ENCODE measurements at places on chromosomes 11 and 22. TPM values are rescaled to one million over a fixed set of nuclear protein-coding genes. Genes with fewer than 3 reads are reported as not detected.

AMOTL1 gene
- 1.2 TPM for total RNA-seq

PRODH gene
- total RNA-seq: 0.45 TPM

PKDREJ gene
- total RNA-seq: 0.04 TPM

CHRM1 gene
- total RNA-seq: not detected

RASD2 gene
- 0.46 TPM for total RNA-seq

DNA sequence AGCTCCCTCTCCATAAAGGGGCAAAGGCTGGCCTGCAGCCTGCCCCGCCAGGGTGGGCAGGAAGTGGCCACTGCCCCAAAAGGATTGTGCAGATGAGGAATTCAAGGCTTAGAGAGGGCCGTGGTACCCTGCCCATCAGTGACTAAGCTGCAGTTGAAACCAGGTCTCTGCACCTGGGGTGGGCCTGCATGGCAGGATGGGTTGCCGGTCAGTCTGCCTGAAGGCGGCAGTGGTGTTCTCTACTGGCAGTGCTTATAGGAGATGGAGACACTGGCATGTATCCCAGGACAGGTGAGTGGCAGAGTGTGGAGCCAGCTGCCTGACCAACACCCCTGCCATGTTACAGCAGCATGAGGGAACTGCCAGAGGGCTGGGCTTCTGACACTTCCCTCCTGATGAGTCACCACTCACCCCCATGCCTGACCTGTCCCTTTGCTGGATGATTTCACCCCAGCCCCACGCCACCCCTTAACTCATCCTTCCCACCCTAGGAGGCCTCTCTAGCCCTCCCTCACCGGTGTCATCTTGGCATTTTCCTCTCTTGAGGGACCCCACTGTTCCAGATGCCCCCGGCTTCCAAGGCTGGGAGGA, 70.2 kb upstream of the LMO1 start:
- DNase-seq: no peak

- no peak for DNase-seq
Observed at GRCh38 chr11:61153593-61154095, 7.6 kb downstream of the VPS37C start.

GRCh38 chr11:3109921-3110706, 52.9 kb upstream of the CARS1 start:
- DNase-seq: peak; percentile 55

DNA sequence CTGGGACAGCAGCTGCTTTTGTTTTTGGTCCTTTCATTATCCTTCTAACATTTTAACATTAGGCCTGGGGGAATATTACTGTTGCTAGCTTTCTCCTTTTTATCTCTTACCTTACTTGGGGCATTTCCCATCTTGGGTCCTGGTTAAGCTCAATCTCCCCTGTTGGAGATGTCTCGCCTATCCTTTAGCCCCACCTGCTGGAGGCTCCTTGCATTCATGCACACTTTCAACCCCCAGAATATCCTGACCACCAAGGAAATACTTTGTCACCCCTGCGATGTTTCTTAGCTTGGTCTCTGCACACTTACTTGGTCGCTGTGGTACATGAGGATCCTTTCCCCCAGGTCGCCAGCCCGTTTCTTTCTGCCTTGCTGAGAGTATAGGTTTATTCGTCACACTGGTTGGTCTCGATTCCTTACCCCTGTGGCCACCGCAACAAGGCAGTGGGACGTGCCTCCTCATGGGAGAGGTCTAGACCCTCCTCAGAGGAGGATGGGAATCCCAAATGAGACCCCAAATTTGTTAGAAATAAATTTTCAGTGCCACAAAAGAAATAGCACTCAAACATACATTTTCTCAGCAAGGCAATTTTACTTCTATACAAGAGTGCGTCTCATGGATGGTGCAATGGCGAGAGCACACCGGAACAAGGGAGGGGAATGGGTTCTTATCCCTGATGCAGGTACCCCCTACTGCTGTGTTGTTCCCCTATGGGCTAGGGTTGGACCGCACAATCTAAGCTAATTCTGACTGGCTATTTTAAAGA, 5.4 kb upstream of the TXN2 start:
- DNase-seq: no peak

DNA sequence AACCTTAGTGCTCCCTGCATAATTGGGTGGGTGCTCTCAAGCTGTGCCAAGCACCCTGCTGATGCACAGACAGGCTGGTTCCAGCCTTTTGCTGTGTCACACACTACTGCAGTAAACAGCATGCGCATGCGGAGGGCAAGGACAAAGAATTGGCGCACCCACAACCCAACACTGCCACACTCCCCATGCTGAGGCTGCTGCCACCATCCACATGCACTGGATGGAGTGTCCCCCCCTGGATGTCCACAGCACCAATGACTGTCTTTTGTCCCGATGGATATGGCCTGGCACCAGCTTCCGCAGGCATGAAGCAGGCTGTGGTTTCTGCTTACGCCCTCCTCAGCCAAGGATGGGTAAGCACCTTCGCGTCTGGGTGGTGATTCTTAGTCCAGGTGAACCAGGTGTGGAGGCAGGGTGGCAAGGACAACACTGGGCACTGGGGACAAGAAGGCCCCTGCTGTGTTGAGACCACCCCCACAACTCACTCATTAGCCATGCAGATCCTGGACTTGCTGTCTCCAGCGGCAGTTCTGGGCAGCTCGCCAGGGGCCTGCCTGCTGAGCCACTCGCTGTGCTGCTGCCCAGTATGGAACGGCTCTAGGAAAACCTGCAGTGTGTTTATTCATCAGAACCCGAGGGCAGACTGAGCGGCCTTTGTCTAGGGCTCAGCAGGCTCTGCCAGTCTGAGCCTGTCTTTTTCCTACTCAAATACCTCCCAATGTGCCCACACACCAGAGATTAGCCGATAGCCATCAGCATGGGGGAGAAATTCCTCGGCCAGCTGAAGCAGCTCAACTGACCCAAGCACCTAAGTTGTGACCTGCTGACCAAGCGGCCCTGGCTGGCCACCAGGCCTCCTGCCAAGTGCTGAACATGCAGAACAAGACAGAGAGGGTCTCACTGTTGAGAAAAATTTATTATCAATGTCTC, 8.2 kb upstream of the NAP1L4 start:
- no peak for DNase-seq

- no peak for DNase-seq
Observed at GRCh38 chr11:31646216-31646615, 136.6 kb downstream of the ELP4 start.

DNA sequence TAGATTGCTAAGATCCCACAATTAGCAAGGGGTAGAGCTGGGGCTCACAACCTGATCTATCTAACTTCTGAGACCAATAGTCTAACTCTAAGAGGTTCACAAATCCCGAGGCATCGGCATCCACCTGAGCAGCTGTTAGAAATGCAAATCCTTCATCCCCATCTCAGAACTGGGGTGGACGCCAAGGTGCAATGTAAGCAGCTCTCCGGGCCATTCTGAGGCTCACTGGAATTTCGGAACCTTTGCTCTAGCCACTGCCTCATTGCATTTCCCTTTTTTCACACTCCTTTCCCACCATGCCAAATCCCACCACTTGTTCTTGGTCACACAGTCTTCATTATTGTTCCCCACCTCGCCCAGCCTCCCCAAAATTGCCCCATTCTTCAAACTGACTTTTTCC, 29.8 kb downstream of the MAML2 start:
- no peak for DNase-seq

GRCh38 chr11:21963013-21963412, 229.9 kb upstream of the ANO5 start:
- DNase-seq: no peak

DNA sequence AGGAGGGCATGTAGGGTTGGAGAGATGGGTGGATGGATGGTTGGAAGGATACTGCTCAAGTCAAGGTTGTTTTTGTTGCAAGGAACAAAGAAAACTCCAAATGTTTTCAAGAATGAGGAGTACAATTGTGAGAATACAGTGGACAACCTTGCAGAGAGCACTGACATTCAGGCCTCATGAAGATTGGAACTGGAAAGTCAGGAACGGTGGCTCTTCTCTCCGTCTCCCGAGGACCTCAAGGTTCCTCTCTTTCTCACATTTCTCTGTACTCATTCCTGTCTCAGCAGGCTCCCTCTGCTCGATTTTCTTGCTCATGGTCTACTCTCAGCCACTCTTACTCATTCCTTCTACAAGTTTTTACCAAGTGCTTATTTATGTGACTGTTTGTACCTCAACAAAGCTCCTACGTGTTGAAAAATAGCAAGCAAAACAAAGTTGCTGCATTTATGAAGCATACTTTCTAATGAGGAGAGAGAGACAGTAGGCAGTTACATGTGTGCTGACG, 97.6 kb downstream of the SWAP70 start:
- no peak for DNase-seq

GRCh38 chr22:35102663-35103062, 36.7 kb downstream of the ISX start:
- no peak for DNase-seq

DNA sequence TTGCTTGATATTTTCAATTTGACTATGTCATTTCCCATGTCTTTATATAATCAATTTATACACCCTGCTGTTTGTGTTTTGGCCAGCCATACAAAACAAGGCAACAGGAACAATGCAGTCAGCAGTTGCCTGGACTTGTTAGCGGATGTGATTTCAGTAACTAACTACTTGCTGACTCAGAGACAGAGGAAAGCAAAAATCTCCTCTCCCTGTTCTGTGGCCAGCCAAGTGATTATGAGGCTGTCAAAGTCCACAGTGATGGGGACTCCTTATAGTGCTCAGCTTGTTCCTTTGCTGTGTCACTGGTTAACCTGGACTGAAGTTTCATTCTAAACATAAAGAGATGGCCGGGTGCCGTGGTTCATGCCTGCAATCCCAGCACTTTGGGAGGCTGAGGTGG, 32.6 kb upstream of the APLP2 start:
- no peak for DNase-seq

DNA sequence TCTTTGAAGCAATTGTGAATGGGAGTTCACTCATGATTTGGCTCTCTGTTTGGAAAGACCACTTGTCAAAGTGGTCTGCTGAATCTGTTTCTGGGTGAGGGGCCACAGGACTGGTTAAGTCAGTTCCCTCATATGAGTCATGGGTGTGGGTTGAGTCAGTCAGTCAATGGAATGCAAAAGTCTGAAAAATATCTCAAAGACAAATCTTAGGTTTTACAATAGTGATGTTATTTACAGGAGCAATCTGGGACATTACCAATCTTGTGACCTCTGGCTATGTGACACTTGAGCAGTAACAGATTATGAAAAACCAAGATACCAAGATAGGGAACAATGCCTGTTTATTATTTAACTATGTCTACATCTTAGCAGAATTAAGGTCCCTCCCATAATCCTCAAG, 311.6 kb downstream of the AASDHPPT start:
- no peak for DNase-seq

GRCh38 chr11:47377571-47378009, 757 bp downstream of the SPI1 start:
- no peak for DNase-seq

- DNase-seq: no peak
Observed at GRCh38 chr22:49204599-49205482, 622.8 kb downstream of the BRD1 start.

DNA sequence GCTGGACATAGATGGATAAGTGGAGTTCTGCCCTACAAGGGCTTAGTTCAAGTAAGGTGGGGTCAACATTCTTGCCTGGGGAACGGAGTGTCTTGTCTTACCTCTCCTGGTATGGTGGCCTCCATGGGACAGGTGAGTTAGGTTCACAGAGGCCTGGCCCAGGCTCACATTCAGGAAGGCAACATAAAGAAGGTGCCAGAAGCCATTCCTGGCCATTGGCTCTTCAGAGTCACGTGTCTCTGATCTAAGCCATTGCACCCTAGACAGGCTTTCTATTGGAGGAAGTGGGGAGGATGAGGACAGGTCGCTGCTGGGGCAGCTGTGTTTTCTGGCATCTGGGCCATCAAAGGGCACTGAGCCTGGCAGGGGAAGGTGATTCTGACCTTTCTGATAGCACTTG, 14.8 kb downstream of the LMO2 start:
- no peak for DNase-seq

DNA sequence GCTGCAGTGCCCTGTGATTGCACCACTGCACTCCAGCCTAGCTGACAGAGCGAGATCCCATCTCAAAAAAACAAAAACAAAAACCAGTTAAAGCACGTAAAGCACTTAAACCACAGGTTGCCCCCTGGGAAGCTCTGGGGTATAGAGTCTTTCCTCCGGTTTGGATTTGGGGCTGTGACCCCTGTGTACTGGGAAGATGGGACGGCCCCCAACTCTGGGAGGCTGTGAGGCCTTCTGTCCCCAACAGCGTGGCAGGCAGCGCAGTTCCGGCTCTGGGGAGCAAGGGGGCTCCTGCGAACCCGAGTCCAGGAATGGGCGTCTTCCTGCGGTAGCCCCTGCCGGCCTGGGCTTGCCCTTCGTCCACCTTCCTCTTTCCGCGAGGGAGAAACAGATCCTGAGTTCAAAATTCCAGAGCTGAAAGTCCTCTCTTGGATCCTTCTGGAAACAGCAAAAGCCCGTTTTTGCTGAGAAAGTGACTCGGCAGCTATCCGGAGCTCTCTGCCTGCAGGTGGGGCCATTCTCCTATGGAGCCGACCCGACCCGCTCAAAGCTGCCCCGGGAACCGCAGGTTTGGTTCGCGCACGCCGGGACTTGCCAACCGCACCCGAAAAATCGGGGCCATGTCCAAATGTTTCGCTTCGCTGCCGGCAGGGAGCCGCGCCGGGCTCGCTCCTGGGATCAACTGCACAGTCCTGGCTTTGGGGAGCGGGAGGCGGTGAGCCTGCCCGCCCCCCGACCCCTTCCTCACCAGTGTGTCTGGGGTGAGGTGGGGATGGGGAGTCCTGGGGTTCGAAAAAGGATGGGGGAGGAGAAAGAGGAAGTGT, 36.3 kb upstream of the POLA2 start:
- DNase-seq: no peak

GRCh38 chr11:68009391-68010089, 587 bp upstream of the ALDH3B1 start:
- DNase-seq: no peak

GRCh38 chr11:45942381-45942780, 19.9 kb downstream of the LARGE2 start:
- DNase-seq: no peak

DNA sequence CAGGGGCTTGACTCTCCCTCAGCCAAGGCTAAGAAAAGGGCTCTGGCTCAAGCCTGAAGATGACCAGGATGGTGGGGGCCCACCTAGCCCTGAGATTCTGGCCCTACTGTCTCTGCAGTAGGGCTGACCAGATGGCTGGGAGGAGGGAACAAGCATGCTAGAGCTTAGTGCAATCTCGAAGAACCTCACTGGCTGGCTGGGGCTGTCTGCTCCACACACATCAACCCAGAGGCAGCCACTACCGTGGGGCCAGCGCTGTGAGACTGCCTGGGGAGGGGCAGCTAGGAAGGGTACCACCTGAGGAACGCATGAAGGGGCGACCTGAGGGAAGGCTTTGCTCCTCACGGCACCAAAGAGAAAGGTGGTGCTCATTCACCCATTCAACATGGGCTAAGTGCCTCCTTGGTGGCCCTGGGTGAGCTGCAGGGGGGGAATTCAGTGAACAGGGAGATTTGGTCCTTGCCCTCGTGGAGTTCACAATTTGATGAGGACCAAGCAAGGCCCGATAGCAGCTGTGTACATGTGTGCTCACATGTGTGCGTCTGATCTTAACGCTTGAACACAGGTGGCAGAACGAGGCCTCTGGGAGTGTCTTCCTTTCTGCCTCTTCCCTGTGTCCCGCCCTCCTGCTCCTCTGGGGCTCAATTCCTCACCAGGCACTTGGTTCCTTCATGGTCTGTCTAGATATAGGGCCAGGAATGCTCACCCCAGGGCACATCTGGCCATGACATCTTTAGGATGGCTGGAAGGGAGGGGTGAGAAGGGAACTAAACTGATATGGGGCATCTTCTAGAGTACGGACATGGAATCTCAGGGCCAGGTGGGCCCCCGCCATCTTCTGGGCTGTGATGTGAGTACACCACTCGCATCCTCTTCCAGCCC, 102.3 kb upstream of the PITPNB start:
- DNase-seq: no peak

GRCh38 chr11:43835104-43835503, 45.5 kb upstream of the ALKBH3 start:
- no peak for DNase-seq

Measured in activated naive CD4-positive, alpha-beta T cell treated with anti-CD3 and anti-CD28 coated beads, Interleukin-2, amount 50 U/mL, for 72 hours (primary cell).